ENCODE measurements at places on chromosomes 2 and 18.

DNA sequence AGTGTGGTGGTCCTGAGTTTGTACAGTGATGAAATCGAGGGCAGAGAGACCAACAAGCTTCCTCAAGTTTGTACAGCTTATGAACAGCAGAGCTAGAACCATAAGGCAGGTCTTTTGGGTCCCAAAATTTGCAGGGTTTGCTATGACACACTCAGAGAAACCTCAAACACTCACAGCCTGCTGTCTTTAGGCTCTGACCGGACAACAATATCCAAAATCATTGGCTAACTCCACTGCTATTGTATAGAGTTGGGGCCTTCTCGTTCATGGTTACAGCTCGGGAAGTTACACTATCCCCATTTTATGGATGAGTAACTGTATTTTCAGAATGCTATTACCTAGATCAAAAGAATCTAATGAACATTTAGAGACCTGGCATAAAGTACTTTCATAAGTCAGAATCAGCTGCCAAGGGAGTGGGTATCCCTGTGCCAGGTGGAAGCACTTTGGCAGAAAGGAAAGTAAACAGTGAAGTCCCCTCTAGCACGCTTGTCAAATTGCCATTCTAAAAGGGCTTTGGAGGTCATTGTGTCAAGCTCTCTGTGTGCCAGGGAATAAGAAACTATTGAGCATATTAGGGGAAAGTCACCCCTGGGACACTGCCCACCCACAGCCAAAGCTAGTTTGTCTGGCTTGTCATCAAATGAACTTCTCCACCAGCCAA, 331.8 kb downstream of the ALK start:
- no peak for ATAC-seq

GRCh38 chr2:217880891-217881290, 121.9 kb downstream of the TNS1 start:
- no peak for ATAC-seq

GRCh38 chr2:176192351-176192750, 3.9 kb downstream of the HOXD1 start:
- ATAC-seq: no peak

- ATAC-seq: no peak
Observed at GRCh38 chr2:2014251-2014771, 270.0 kb upstream of the PXDN start.

GRCh38 chr2:138707392-138708074, 72.7 kb downstream of the NXPH2 start:
- ATAC-seq: no peak

GRCh38 chr2:142285480-142285879, 154.7 kb upstream of the LRP1B start:
- no peak for ATAC-seq

DNA sequence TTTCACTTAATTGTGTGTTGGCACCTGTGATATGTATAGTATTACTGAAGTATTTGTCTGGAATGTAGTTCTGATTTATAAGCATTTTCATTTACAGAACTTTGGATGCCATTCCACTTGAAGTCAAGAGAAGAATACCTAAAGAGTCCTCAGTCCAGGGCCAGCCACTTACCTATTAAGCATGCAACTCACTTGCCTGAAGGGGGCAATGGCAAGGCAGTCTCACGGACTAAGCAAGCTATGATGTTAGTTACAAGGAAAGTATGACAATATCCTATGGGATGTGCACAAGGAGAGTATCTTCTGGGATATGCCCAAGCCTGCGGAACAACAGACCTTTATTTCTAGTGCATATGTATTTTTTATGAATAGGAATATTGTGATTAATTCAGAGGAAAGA, 369.4 kb upstream of the GCFC2 start:
- ATAC-seq: no peak

DNA sequence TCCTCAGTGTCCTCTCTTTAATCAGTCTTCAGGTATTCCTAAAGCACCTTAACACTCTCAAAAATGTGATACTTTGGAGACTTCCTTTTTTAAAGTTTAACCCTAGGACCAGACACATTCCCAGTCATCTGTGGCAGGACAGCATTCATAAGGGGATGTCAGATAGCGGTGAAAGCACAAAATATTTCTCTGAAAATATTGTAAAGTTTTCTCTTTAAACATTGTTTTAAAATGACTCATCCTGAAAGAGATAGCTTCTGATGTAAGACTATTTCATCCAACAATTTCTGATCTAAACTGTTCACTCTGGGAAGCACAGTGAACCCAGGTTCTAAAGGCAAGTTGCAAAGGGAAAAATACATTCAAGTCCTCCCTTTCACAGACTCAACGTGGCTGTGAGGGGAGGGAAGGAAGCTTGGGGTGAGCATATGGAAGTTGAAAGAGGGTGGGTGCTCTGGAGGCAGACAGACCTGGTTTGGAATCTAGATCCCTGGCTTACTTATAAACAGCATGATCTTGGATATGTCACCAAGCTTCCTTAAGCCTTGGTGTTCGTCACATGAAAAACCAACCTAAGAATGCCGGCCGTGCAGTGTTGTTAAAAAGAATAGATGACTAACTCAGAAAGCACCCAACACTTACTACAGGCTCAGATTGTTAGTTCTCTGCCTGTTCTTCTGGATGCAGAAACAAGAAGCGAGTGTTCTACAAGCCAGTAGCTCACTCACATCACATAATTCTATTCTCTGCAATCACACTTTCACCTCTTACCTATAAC, 12.1 kb downstream of the GALNT14 start:
- no peak for ATAC-seq

- ATAC-seq: no peak
Observed at GRCh38 chr2:205675861-205676516, 6.3 kb upstream of the NRP2 start.

DNA sequence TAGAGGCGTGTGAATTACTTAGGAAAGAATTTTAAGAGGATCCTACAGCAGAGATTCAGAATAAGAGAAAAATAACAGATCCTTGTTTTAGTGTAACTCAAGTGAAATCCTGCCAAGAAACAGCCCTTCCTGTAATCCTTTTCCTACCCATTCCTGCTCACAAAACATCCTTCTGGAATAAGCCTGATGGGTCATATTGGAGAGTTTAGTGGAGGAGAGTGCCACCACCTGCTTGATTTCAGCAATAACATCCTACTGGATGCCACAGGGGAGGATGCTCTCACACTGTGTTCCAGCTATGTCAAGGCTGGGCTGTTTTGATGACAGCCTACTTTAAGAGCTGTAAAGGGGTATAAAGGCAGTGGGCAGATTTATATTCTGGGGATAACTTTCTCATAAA, 54.8 kb upstream of the CCDC178 start:
- ATAC-seq: no peak

DNA sequence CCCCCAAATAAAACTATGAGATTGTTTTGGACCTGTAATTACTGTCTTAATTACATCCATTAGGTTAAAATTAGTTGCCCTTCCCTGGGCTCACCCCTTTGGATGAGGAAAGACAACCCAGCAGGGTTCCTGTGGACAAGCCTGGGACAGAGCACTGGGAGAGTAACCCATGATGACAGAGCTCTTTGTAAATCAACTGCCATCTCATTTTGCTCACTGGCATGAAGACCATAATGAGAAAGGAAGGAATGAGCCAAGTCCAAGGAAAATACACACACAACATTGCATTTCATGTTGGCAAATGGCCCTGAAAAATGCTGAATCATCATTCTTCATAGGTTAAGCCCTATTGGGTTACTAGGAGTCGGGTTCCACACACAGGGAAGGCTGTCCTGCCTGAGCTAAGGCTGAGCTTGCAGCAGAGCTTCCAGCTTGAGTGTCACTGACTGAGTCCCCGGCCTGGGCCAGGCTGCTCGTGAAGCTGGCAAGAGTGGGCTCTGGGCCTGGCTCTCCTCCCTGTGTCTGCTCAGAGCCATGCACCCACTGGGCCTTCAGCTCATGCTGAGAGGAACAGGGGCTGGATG, 94.1 kb upstream of the ACAA2 start:
- ATAC-seq: no peak

DNA sequence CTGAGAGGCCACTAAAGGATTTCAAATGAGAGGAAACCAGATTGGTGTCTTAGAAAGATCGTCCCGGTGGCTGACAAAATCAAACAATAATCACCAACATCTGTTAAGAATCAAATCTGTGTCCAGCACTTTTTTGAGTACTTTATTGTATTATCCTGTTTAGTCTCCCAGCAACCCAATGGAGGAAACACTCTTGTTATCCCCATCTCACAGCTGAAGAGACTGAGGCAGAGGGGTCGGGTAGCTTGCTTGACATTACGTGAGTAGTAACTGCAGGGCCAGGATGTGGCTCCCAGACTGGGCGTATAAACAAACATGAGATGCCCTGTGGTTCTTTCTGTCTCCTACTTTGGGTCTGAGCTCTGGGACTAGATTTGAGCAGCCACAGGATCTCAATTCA, 76.0 kb downstream of the KLHL29 start:
- ATAC-seq: no peak

- no peak for ATAC-seq
Observed at GRCh38 chr2:241985986-241986329, 116.4 kb downstream of the RTP5 start.

DNA sequence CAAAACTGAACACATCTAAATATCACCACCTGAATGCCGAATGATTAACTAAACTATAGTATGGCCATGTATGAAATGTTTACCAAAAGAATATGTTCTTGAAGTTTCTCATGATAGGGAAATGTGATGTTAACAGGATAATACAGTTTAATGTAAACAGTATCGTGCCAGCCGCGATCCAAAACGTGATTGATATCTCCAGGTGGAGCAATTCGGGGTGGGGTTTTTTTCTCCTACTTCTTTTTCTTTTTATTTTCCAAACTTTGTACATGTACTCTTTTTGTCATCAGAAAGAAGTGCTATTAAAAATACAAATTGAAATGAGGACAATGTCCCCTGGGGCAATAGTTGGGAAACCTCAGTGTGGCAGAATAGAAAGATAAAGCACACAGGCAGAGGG, 4.0 kb upstream of the BIN1 start:
- no peak for ATAC-seq

GRCh38 chr2:36541891-36542595, 55.9 kb downstream of the FEZ2 start:
- ATAC-seq: no peak

DNA sequence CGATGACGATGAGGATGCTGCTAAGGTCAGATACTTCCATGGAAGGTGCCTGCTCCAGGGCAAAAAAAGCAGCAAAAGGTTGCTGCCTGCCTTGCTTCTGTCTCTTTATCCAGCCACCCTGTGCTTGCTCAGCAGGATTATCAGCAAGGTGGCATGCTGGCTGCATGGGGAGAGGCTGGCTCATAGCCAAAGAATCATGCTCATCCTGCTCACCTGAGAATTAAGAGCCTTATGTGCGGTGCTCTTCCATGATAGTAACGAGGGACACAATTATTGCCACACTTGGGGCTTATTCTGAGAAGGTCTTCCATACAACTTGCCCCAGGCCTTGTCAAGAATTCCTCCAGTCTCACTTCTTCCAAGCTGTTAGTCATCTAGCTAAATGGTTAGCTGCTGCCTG, 60.4 kb upstream of the SEC11C start:
- no peak for ATAC-seq
